ENCODE measurements at places on chromosomes 11 and 22.

- DNase-seq: no peak
Observed at GRCh38 chr22:49272546-49273125, 555.0 kb downstream of the BRD1 start.

DNA sequence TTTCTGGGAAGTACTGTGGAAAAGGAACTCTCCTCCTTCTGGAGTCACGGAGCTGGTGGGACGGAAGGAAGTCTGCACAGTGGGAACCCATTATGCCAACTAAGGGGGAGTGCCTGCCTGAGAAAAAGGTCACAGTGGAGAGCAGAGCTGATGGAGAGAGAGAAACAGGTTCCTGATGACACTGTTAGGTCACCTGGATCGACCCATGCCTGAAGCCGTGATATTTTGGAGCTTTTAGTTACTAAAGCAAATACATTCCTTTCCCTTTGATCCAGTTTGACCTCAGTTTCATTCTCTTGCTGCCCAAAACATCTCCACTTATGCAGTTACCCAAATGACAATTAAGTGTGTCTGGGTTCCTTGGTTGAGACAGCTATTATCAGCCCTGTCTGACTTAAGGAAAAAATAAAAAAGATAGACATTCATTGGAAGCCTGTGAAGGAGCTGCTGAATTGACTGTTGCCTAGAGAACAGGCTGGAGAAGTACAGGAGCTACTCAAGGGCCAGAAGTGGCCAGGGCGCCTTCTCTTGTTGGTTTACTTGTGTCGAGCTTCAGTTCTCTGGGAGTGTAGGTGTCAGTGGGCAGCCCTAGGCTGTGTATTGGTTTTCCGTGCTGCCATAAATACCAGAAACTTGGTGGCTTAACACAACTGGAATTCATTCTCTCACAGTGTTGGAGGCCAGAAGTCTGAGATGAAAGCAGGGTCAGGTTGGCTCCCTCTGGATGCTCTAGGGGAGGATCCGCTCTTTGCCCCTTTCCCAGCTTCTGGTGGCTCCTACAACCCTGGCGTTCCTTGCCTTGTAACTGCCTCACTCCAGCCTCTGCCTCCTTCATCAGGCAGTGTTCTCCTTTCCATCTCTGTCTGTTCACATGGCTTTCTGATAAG, 13.6 kb downstream of the MRGPRD start:
- DNase-seq: no peak

GRCh38 chr11:5691964-5692361, 2.4 kb downstream of the TRIM22 start:
- no peak for DNase-seq

DNA sequence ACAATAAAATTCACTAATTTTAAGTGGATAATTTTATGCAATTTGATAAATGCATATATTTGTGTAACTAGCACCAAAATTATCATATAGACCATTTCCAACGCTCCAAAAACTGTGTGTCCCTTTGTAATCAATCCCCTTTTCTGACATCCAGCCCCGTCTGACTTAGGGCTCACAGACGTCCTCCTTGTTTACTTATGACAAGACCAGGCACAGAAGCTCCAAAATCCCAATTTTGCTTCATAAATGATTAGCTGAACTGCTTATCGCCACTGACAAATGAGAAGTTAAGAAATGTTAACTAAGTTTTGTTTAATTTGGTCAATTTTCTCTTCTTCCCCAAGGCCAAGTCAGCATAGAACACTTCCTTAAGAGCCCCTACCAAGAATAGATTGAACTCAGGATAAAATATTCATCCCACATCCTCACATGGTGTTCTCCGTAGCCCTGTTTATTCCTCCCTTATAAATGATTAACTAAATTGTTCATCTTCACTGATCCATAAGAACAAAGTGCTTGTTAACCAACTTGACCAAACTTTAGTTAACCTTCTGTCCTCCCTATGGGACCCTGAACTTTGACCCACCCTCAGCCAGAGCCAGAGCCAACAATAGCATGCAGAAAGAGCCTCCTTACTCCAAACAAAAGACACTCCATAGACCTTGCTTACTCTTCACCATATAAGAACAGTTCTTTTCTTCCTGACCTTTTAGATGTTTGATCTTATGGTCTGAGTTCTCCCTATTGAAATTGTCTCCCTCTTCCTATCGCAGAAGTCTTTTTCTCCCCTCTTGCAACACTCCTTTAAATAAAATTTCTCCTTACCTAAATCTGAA, 30.8 kb upstream of the GLYAT start:
- DNase-seq: no peak

DNA sequence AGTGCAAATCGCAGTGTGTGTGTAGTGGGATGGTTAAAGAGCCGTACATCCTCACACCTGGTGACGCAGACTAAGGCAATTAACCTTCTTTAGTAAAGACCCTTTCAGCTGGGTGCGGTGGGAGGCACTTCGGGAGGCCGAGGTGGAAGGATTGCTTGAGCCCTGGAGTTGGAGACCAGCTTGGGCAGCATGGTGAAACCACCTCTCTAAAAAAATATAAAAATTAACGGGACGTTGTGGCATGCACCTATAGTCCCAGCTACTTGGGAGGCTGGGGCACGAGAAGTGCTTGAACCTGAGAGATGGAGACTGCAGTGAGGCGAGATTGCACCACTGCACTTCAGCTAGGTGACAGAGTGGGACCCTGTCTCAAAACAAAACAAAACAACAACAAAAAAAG, 31.5 kb downstream of the ZBTB16 start:
- DNase-seq: no peak

DNA sequence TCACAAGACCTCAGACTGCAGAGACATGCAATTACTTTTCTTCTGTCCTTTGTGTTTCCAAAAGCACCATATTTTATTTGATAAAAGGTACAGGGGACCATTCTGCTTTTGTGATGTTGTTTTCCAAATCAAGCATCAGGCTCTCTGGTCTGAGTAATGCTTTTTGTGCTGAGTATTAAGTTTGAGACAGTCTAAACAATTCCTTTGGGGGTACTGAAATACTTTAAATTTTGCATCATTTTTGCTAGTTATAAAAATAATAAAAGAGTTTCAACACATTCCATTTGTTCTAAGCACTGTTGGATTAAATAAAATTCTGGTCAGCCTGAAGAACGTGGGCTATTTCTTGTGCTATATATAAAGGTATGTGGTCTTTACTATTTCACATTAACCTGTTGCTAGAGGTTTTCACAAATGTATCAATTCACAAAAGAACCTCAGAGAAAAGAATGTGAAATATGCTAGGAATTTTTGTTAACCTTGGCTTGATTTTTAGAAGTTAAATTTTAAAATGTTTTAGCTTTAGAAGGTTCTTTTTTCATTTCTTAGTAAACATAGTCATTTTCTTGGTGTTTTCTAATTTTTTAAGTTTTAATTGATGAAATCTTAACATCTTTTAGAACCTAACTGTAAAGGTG, 61.6 kb downstream of the C22orf31 start:
- DNase-seq: no peak

DNA sequence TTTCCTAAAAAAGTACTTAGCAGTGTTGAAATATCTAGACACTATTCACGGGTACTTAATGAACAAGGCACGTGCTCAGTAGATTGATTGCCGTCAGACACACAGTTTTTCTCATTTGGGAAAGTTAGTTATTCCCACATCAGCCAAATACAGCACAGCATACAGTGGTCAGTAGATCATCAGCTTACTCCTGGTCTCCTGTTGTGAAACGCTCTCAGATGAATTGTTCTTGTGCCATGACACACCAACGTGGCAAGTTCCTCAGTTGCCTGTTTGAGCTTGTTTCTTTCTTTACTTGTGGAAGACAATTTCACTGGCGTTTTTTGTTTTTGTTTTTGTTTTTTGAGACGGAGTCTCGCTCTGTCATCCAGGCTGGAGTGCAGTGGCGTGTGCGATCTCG, 8.6 kb downstream of the TAB1 start:
- DNase-seq: no peak

- DNase-seq: no peak
Observed at GRCh38 chr11:44068180-44068579, 2.1 kb downstream of the ACCS start.

DNA sequence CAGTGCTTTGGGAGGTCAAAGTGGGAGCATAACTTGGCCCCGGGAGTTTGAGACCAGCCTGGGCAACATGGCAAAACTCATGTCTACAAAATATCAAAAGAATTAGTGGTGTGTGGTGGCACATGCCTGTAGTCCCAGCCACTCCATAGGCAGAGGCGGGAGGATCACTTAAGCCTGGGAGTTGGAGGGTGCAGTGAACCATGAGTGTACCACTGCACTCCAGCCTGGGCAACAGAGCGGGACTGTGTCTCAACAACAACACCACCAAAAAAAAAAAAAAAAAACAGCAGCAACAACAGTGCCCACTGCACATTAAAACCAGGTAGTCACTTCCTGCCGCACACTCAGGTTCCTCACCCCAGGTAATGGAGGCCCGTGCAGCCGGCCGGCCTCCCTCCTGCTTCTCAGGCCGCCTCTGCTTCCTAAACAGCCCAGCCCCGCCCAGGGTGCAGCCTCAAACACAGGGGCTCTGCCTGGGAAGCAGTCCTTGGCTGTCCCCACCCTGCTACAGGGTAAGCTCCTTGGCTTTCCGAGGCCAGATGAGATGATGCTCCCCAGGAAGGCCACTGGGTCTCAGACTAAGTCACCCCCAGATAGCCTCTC, 318.3 kb downstream of the SHANK2 start:
- no peak for DNase-seq

- no peak for DNase-seq
Observed at GRCh38 chr22:42792909-42793847, 63.9 kb downstream of the ARFGAP3 start.

GRCh38 chr11:17805873-17806272, 71.3 kb downstream of the KCNC1 start:
- DNase-seq: no peak

DNA sequence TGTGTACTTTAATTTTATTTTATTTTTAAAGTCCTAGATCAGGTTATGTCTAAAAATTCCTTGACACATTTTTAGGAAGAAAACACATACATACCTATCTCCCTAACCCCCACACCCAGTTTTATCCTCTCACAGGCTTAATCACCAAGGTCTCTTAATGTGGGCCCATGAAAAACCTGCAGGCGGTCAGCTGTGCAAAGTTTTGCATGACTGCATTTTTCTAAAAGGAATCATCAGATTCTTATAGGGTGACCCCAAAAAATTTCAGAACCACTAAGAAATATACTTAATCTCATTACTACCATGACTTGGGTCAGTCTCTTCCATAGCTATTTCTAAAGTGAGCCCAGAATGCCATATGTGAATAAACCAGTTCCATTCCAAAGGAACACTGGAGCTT, 19.8 kb downstream of the SAA1 start:
- no peak for DNase-seq

GRCh38 chr11:111975076-111975806, 38.1 kb downstream of the DIXDC1 start:
- no peak for DNase-seq

GRCh38 chr11:29315275-29315674, 701.6 kb downstream of the KCNA4 start:
- no peak for DNase-seq

- no peak for DNase-seq
Observed at GRCh38 chr11:64356498-64357411, 2.2 kb upstream of the RPS6KA4 start.

GRCh38 chr11:131025421-131026125, 109.3 kb upstream of the SNX19 start:
- no peak for DNase-seq

GRCh38 chr11:40819230-40819629, 640.2 kb downstream of the LRRC4C start:
- no peak for DNase-seq

- DNase-seq: no peak
Observed at GRCh38 chr11:35014346-35014745, 97.9 kb downstream of the PDHX start.

GRCh38 chr11:1460396-1460985, 26.1 kb downstream of the MOB2 start:
- no peak for DNase-seq

GRCh38 chr11:88886796-88887195, 179.0 kb downstream of the GRM5 start:
- DNase-seq: no peak

DNA sequence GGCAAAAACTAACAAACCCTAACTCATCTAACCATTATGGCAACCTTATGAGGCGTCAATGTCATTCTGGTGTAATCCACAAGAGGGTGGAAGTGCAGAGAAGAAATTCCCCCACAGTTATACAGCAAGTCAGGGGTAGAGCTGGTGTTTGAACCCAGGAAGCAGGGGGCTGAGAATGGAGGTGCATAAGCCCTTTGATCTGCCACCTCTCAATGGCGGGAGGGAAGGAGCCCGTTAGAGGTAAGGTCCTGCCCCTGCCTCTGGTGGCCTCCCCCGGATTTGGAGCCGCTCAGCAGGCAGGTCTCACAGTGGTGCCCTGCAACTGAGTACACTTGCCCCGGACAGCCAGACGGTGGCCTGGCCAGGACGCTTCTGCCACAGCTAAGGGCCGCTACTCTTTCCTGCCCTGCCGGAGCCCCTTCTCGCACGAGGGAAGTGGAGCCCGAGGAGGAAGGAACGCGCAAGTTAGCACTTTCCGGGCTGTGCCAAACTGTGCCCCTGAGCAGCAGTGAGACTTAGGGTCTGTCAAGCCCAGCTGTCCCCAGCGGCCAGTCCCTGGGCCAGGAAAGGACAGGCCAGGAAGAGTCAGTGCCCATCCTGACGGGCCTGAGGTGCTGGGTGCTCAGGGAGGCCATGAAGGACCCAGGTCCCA, 1.1 kb downstream of the FXYD2 start:
- no peak for DNase-seq

DNA sequence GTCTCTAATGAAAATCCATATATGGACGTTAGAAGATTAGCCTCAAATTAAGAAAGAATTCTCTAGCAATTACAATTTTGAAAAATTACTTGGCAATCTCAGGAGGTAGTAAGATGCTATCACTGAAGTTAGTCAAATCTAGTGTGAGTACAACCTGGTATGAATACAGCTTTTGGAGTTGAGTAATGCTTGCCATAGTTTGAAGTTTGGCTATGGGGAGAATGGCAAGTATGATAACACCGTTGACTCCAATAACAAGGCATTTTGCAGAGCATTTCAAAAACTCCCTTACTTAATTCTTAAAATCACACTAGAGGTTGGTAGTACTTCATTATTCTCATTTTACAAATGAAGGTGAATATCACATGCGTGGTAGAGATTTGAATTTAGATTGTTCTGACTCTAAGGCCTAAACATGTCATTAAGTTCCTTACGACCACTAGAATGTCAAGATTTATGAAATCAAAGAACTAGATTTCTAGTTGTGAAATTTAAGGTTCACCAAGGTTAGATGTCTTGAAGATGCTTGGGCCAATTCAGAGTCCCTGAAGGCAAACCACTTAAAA, 355.4 kb downstream of the ETS1 start:
- no peak for DNase-seq

DNA sequence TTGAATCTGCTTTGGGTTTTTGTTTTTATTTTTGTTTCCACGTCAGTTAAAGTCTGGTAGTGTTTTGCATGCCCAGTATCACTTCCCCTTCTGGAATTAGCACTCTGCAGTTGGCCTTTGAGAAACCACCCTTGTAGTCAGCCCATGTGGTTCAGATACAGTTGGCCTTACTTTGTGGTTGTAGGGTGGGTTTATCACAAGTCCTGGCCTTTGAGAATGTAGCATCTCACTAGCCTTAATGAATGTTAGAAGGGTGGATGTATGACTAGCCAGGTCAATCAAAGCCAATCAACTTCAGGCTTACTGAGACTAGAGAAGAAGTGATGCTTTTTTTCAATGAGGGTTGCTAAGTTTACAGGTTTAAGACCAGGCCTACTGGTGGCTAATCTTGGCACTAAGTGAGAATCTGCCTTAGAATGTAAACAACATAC, 19.8 kb downstream of the ARL14EP start:
- no peak for DNase-seq

GRCh38 chr11:128717516-128717915, 23.6 kb downstream of the FLI1 start:
- DNase-seq: no peak

Measured in stimulated activated CD4-positive, alpha-beta T cell treated with anti-CD3 and anti-CD28 coated beads, Interleukin-1b, Interleukin-23, amount 100 ng/mL, for 1 hour (primary cell).